Endothelial cell of umbilical vein (primary cell): ENCODE measurements at places on chromosomes 11 and 22. TPM values are rescaled to one million over a fixed set of nuclear protein-coding genes. Genes with fewer than 3 reads are reported as not detected.

DNA sequence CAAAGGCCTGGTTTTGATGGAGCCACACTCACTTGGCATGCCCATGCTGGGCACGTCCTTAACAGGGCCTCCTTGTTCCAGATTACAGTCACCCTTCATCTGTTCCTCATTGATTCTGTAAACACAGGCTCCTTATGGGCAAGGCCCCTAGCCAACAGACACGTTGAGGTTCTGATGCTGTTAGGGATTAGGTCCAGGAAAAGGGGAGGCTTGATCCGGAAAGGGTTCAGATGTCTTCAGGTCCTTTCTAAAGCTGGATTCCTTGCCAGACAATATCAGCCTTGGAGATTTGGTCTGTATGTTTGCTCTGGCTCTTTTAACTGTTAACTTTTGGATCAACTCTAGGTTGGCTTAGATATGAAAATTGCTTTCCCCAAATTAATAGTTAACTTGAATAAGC, 46.9 kb upstream of the PRSS23 start:
- DNase-seq, result no peak

OR4D5 gene
- total RNA-seq, result not detected in 2 replicates

DLG2 gene
- total RNA-seq, result 1.1 and 2.0 TPM in 2 replicates

OR8A1 gene
- not detected in 2 replicates for total RNA-seq

WNT7B gene
- not detected in 2 replicates for total RNA-seq

GRCh38 chr11:10604798-10605197, 36.3 kb upstream of the LYVE1 start:
- DNase-seq, result no peak

- DNase-seq, result no peak
Observed at GRCh38 chr11:64843686-64844329, 645 bp downstream of the CDC42BPG start.

MRTFA gene
- total RNA-seq, result 44.1 and 48.6 TPM in 2 replicates

GRCh38 chr11:92449222-92449621, 224.6 kb downstream of the FAT3 start:
- DNase-seq, result no peak

DNA sequence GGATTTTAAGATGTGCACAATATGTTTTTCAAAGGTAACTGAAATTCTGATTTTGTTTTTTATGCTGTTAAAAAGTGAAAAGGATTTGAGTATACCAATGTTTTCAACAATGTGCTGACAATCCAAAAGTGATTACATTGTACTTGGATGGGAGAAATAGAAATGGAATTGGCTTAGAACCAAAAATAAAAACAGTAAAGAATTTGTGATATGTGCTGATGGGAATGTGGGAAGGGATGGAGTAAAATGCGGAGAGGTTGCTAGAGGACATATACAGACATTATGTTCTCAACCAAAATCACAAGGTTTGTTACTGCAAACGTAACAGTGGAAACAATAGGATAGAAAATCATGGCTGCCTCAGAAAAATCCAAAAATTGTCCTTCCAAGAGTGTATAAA, 279.3 kb upstream of the TENM4 start:
- DNase-seq, result no peak

GRCh38 chr11:5631969-5632635, 7.3 kb downstream of the TRIM34 start:
- no peak for DNase-seq

DNA sequence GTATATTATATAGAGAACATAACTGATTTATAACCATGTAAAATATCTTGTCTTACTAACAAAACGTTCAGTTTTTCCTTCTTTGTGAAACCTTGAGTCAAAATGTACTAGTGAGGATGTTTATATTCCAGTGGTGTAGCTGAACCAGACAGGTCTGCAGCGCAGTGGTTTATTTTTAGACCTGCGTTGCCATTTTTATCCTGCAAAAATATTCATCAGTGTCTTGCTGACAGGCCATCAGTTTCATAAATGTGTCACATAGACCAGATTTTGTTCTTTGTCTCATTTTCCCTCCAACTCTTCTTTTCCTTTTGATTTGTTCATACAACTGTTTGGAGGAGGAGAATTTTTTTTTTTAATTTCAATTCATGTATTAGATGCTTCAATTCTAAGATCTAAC, 43.1 kb downstream of the HSD17B12 start:
- no peak for DNase-seq

ANO9 gene
- 0.12 TPM in 1 of 2 replicates, not detected in the other for total RNA-seq

DNA sequence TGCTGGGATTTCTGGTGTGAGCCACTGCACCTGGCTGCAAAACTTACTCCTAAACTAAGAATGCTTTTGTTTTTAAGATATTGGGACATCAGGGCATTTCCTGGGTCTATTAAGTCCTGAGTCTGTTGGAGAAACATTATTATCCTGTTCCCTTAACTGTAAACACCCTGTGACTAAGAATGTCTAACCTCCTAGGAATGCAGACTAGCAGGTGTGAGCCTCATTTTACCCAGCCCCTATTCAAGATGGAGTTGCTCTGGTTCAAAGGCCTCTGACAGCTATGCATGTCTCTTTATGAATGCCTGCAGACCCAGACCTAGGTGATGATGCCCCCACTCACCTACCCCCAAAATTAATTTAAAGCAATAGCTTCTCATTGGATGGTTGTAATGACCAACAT, 46.2 kb downstream of the DEPDC5 start:
- no peak for DNase-seq

- no peak for DNase-seq
Observed at GRCh38 chr22:37616201-37617083, 7.8 kb downstream of the GGA1 start.

- no peak for DNase-seq
Observed at GRCh38 chr11:79461144-79461543, 20.3 kb upstream of the TENM4 start.

GRCh38 chr11:6419009-6419631, at the start of gene APBB1:
APBB1 (minus strand) TSS chr11:6419094; CDS start chr11:6411347, 7,747 bp downstream.
- DNase-seq, result peak; percentile 67

- DNase-seq, result peak; percentile 66
Observed at GRCh38 chr11:27296497-27296896, 66.5 kb downstream of the CCDC34 start.

PNPLA5 gene
- total RNA-seq, result not detected in 2 replicates

GRCh38 chr11:47212938-47213337, 1.8 kb upstream of the DDB2 start:
- no peak for DNase-seq

GRCh38 chr11:129933891-129934290, 38.5 kb upstream of the NFRKB start:
- no peak for DNase-seq

SLC22A12 gene
- not detected in 2 replicates for total RNA-seq

DNA sequence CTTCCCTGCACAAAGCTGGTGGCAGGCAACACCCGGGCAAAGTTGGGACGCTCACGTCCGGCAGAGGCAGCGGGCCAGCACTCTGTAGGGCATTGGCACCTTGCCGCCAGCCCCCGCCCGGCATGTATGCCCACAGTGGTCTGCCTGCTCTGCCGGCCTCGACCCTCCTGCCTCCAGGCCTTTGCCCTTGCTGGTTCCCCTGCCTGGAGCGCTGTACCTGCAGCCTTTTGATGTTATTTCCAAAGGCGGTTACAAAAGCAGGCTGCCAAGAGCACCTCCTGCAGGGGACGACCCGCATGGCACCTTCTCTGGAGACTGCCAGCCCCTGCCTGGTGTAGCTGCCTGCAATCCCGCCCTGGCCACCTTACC, 56.5 kb upstream of the SHISAL1 start:
- DNase-seq, result no peak

- peak; percentile 64 for DNase-seq
Observed at GRCh38 chr22:20155330-20156041, 4.6 kb upstream of the CCDC188 start.

- no peak for DNase-seq
Observed at GRCh38 chr22:33766091-33766490, 154.2 kb downstream of the LARGE1 start.

ANO3 gene
- not detected in 2 replicates for total RNA-seq

TRIM22 gene
- 73.4 and 110 TPM in 2 replicates for total RNA-seq

MIAT gene
- 0.53 and 0.80 TPM in 2 replicates for total RNA-seq

- DNase-seq, result peak; percentile 41
Observed at GRCh38 chr11:63768237-63769041, at the start of gene ZFTA. ZFTA (minus strand) TSS chr11:63768775; CDS start chr11:63768622, 153 bp downstream.

GRCh38 chr11:35734669-35735410, 72.3 kb downstream of the TRIM44 start:
- no peak for DNase-seq

DNA sequence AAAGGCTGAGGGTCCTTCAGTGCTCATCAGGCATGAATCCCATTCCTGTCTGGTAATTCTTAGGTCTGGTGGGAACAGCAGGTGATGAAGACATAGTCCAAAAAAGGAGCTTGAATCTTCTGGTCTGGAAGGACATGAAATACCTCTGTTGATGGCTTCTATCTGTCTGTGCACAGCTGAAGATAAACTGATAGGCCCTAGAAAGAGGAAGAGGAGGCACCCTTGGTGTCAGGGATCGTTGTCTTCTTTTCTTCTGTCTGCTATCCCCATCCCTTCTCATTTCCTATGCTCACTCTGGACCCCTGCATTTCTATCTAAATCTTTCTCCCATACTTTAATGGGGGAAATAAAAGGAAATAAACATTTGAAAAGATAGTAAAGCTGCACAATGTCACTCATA, 9.4 kb downstream of the AGBL2 start:
- no peak for DNase-seq
